ENCODE measurements at places on chromosomes 6 and 20.

DNA sequence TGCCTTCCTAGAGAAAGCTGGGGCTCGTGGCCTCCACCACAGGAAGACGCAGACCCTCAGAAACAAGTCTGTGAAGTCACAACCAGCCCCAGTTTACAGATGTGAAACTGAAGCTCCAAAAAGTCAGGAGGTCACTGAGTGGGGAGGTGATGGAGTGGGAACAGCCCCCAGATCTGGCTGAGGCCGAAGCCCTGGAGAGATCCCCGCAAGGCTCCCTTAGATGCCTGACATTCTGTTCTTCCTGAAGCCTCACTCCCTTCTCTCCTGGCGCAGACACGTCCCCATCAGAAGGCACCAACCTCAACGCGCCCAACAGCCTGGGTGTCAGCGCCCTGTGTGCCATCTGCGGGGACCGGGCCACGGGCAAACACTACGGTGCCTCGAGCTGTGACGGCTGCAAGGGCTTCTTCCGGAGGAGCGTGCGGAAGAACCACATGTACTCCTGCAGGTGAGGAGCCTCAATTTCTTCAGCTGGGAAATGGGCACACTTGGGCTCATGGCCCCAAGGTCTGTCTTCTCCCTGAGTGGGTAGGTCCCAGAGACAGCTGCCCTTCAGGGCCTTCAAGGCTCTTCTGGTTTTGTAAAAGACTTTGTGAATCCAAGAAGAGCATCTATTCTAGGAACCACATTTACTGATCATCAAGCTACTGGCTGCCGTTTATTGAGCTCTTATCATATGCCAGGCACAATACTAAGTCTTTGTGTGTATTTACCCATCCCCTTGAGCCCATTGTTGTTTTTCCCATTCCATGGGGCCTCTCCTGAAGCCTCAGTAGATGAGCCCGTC, 50.5 kb downstream of the HNF4A start:
- DNase-seq: no peak

GRCh38 chr20:34189572-34190163, 51.6 kb upstream of the ASIP start:
- DNase-seq: peak; percentile 71

GRCh38 chr20:20219016-20219415, 148.9 kb upstream of the INSM1 start:
- DNase-seq: no peak

DNA sequence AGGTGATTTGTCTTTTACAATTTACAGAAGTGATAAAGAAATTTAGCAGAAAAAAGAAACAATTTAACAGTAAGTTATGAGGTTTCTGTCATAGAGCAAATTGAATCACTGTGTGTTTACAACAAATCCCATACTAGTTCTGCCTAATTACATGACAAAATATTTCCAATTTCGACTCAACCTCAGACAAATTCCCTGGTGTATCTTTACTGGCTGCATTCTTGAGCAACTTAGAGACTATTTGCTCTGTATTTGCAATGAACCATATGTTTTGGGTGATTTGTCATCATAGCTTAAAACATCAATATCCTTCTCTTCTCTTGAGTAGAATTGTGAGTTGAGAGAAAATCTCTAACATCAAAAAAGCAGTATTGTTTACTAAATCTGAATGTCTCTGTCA, 128.7 kb downstream of the SIM1 start:
- DNase-seq: no peak

GRCh38 chr6:99246602-99247001, 102.9 kb downstream of the FAXC start:
- DNase-seq: no peak

DNA sequence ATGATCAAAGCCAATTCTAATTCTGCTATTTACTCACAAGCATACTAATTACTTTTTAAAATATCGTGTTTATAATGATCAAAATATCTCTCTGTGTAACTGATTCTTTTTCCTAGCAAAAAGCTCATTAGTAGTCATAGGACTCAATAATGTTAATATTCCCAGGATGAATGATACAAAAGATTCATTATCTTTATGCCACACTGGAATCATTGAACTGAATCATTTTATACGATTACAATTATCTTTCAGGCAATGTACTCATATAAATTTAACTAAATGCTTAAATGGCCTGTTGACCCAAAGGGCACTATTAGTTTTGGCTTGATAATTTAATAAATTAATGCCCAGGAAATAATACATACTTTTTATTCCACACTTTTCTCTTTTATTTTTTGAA, 96.3 kb downstream of the EYS start:
- DNase-seq: no peak

DNA sequence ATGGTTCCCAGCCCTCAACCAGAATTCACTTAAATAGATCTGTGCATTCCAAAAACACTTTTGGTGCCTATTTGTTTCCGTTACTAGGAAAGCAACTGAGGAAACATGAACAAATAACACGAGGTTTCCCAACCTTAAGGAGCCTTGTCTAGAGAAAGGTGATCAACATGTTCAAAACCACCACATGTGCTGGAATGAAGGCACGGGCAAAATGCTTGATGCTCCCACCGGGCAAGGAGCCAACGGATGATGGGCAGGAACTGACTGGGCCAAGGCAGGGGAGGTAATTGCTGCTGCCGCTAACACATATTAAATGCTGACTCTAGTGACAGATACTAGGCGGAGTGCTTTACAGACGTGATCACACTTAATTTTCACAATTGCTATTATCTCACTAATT, 2.5 kb downstream of the MYLK4 start:
- DNase-seq: no peak

Measured in K562 (cell line).